ENCODE measurements at places on chromosomes 12 and 14. TPM values are rescaled to one million over a fixed set of nuclear protein-coding genes. Genes with fewer than 3 reads are reported as not detected.

Gene DCAF4
- polyA plus RNA-seq, result 21.0 TPM

Gene LIN7A
- not detected for polyA plus RNA-seq

Gene GLS2
- polyA plus RNA-seq, result 3.8 TPM

Gene RFX4
- polyA plus RNA-seq, result not detected

Gene GRIP1
- polyA plus RNA-seq, result not detected

Gene KLRK1
- polyA plus RNA-seq, result 15.8 TPM

Gene CNTN1
- polyA plus RNA-seq, result not detected

Gene B3GNT4
- polyA plus RNA-seq, result 0.29 TPM

Gene RASSF9
- not detected for polyA plus RNA-seq

Gene RNF212B
- not detected for polyA plus RNA-seq

Gene SLCO1A2
- polyA plus RNA-seq, result not detected

Gene RNASE3
- polyA plus RNA-seq, result not detected

Gene DHRS2
- polyA plus RNA-seq, result not detected

Gene E2F7
- polyA plus RNA-seq, result not detected

Gene TBC1D30
- polyA plus RNA-seq, result not detected

Gene TGFB3
- polyA plus RNA-seq, result 0.43 TPM

Gene NYNRIN
- polyA plus RNA-seq, result not detected

Gene AQP2
- not detected for polyA plus RNA-seq

Gene FAM181A
- not detected for polyA plus RNA-seq
